ENCODE measurements at places on chromosomes 2 and 18. TPM values are rescaled to one million over a fixed set of nuclear protein-coding genes. Genes with fewer than 3 reads are reported as not detected.
A peak's percentile ranks its signal among the peaks of the same experiment; 100 is the strongest.

DNA sequence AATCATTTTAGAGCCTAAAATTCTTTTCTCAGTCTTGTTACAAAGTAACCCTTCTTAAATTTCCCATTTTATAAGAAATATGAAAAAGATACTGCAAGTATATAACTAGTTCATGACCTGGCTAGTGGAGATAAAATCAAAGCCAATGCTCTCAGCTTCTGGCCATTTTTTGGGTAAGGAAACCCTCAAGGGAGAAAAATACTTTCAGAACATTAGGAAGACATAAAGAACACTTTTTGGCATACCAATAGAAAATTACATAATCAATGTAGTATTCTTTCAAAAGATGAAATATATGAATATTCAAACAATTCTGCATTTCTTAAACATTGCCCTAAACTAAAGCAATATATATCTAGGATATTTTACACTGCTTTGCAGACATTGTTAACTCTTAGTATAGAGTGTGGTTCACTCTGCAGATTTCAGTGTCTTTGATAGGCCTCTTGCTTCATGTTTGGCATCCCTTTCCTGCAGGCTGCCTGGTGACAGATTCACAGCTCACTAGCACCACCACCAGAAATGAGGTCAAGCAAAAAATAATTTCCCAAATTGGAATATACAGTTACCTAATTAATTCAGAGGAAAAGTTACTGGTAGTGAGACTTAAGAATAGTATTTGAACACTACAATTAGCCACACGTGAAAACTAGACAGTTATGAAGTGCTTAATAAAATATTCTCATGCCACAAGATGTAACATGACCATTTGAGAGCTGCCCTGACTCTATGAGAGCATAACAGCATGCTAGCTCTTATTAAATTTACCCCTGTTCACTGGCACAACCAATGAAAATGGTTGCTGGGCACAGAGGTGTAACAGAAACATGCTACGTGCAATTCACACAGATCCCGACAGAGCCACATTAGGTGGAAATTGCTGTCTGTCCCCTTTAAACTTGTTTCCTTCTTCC, 36.0 kb downstream of the PAIP2B start:
- H3K27ac ChIP-seq = no peak overlapping the region
- no peaks in the 10 kb centered on the region for H3K4me1 ChIP-seq
- H3K27me3 ChIP-seq = no peaks in the 10 kb centered on the region
- H3K36me3 ChIP-seq = no peaks in the 10 kb centered on the region
- no peak overlapping the region for H3K4me3 ChIP-seq
- DNase-seq = no peak

DNA sequence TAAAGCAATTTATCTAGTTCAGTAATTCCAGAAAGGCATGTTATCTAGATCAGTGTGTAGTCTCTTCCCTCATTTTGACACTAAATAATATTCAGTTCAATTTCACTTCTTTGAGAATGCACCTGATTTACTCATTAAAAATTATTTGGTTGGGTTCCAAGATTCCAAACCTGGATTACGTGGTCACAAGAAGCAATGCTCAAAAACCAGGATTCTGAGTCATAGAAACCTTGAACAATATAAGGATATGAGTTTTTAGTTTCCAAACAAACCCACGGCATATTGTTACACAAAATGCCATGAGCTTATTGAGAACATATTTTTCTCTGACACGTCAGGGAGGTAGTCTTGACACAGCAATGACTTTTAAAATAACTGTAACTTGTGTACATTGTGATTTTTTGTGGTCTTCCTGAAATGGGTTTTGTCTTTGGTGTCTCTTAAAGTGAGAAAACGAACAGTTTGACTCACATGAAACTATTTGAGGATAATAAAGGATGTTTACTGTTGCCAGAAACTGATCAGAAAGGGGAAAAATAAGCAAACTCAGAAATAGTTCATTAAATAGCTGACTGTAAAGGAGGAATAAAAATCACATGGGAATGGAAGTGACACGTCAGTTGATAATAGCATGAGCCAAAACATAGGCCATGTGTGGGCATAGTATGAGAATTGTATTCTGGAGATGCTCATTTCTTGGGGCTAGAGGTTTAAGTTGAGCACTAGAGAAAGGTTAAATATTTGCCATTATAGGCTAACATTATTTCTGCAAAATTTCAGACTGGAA, 617.7 kb upstream of the CDH2 start:
- no peaks in the 10 kb centered on the region for H3K4me1 ChIP-seq
- no peaks in the 10 kb centered on the region for H3K27me3 ChIP-seq
- H3K36me3 ChIP-seq = no peaks in the 10 kb centered on the region
- no peak for DNase-seq
- no peak overlapping the region for H3K4me3 ChIP-seq

- peaks cover 6% of the 10 kb centered on the region for H3K4me1 ChIP-seq
- no peaks in the 10 kb centered on the region for H3K36me3 ChIP-seq
- no peak overlapping the region for H3K27ac ChIP-seq
- H3K4me3 ChIP-seq = no peak overlapping the region
Observed at GRCh38 chr2:73823916-73824523, 4.7 kb upstream of the STAMBP start.

DNA sequence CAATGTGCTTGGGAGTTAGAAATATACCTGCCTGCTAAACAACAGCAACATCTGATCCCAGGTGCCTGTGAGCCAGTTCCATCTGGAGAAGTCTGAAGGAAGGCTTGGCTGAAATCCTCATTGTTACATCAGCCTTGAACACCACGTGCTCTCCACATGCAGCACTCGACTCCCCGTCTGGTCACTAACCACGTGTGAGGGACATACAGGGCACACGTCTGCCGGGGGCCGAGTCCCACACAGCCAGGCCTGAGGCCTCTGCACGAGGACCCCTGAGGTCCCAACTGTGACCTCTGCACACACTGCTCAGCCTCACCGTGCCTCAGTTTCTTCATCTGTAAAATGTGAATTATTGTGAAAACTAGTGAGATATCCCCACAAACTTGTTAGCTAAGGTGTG, 236.5 kb upstream of the SALL3 start:
- no peaks in the 10 kb centered on the region for H3K27me3 ChIP-seq
- H3K4me1 ChIP-seq = no peaks in the 10 kb centered on the region
- H3K36me3 ChIP-seq = no peaks in the 10 kb centered on the region
- DNase-seq = no peak

GRCh38 chr2:121955426-121955825, 200.0 kb downstream of the TSN start:
- no peak overlapping the region for H3K4me3 ChIP-seq
- no peaks in the 10 kb centered on the region for H3K36me3 ChIP-seq
- H3K4me1 ChIP-seq = no peaks in the 10 kb centered on the region
- H3K27ac ChIP-seq = no peak overlapping the region
- no peak for DNase-seq
- H3K27me3 ChIP-seq = no peaks in the 10 kb centered on the region

GRCh38 chr2:88187038-88187676, 17.0 kb downstream of the THNSL2 start:
- H3K27me3 ChIP-seq = no peaks in the 10 kb centered on the region
- no peak overlapping the region for H3K27ac ChIP-seq
- no peak overlapping the region for H3K4me3 ChIP-seq

DNA sequence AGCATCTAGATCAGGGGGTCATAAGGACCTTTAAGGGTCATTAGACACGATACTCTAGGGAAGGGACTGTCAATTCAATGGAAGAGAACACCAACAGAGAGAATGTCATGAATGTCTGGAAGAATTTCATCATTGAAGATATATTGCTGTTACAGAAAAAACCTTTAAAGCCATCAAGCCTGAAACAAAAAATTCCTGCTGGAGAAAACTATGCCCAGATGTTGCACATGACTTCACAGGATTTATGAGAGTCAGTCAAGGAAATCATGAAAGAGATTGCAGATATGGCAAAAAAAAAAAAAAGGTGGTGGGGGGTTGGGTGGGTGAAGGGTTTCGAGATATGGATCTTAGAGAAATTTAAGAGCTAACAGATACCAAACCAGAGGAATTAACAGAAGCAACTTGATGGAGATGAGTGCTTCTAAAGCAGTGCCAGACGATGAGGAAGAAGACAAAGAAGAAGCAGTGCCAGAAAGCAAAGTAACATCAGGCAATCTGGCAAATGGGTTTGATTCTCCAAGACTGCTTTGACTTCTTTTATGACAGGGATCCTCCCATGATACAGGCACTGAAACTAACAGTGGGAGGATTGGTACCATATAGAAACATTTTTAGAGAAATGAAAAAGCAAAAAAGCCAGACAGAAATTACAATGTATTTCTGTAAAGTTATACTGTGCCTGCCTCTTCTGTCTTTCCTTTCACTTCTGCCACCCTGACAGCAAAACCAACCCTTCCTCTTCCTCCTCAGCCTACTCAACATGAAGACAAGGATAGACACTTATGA, 28.5 kb downstream of the MAP4K3 start:
- no peak overlapping the region for H3K4me3 ChIP-seq
- H3K4me1 ChIP-seq = peaks cover 50% of the 10 kb centered on the region
- no peaks in the 10 kb centered on the region for H3K27me3 ChIP-seq
- no peak overlapping the region for H3K27ac ChIP-seq
- H3K36me3 ChIP-seq = no peaks in the 10 kb centered on the region

DNA sequence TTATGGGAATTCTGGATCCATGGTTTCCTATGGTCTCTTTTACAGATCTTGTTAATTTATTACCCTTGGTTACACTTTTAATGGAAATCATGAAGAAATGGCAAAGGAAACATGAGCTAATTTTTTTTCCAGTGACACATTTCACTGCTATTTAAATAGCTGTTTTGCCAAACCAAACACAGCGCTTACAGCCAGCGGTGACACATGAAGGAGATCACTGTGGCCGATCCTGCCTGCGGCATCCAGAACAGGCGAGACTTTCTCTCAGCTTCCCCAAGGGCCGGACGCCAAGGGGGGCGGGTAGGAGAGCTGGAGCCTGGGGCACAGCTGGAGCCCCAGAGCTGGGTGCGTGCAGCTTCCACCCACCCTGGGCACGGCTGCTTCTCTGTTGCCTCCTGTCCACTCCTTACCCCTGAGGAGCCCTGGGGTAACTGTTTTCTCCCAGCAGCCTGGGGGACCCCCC, 81.4 kb upstream of the PKDCC start:
- H3K36me3 ChIP-seq = no peaks in the 10 kb centered on the region
- H3K4me1 ChIP-seq = peaks cover 35% of the 10 kb centered on the region
- DNase-seq = no peak
- peak overlapping the region; percentile 56 for H3K27ac ChIP-seq
- H3K4me3 ChIP-seq = no peak overlapping the region

ABCG5 gene
- not detected for total RNA-seq

C2orf78 gene
- not detected for total RNA-seq

ZSWIM2 gene
- total RNA-seq = not detected

FHOD3 gene
- 1.9 TPM for total RNA-seq

MPP4 gene
- total RNA-seq = 0.17 TPM

Measured in upper lobe of right lung (tissue), 1 donor.